ENCODE measurements at places on chromosomes 2 and 18.

GRCh38 chr2:136254681-136255080 is 136.7 kb upstream of the CXCR4 start:
- no peak for DNase-seq

- no peak for DNase-seq
Observed at GRCh38 chr2:203687165-203687564, 19.3 kb upstream of the CD28 start.

GRCh38 chr18:31619291-31619690 is 27.6 kb downstream of the TTR start:
- DNase-seq, result no peak

GRCh38 chr2:26883956-26884355 is 36.0 kb downstream of the DPYSL5 start:
- no peak for DNase-seq

DNA sequence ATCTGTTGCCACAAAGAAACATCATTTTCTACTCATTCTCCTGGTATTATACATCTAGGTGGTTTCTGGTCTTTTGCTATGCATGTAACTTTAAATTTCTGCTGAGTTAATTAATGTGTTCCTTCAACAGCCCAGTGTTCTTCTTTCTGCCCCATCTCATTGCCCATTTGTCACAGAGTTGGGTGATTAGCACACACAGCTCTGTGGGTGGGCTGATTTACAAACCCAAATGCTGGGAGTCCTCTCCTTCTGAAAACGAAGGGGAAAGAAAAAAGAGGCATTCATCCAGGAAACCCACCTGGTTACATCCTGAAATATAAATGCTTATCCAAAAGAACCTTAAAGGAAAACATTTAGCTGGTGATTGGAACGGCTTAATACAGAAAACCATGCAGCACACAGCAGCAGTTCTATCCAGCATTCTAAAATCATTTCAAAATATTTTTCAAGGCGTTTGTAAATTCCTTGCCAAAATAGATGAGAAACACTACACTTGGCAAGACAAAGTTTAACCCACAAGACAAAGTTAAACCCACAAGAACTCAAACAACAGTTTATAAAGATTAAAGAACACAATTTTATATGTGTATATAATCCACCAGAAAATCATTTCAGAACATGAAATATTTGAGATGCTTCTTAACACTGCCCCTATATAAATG is 177.9 kb downstream of the ANTXR1 start:
- no peak for DNase-seq

DNA sequence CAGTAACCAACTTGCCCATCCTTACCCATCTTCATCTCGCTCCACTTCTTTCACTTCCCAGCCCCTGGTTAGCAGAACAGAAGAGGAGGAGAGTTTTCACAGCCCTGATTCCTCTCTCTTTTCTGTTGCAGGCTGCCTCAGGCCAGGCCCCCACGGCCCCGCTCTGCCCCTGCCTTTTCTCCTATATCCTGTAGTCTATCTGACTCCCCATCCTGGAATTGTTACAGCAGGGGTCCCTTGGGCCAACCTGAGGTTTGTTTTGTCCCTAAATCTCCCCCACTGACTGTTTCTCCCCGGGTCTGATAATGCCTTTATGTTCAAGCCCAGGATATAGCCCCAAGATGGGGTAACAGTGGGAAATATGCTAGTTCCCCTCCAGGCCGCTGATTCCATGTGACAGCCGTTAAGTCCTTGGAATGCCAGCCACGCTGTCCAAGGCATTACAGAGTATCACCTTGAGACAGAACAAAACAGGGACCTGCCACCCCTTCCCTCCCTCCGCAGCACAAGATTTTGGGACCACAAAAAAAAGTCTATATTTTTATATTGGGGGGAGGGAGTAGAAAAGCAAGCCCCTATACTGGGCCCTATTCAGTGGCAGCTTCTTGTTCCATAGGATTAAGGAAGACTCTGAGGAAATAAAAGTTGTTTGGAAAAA is 1.4 kb downstream of the OST4 start:
- no peak for DNase-seq

GRCh38 chr2:157159221-157159934 is 98.1 kb upstream of the GALNT5 start:
- no peak for DNase-seq

DNA sequence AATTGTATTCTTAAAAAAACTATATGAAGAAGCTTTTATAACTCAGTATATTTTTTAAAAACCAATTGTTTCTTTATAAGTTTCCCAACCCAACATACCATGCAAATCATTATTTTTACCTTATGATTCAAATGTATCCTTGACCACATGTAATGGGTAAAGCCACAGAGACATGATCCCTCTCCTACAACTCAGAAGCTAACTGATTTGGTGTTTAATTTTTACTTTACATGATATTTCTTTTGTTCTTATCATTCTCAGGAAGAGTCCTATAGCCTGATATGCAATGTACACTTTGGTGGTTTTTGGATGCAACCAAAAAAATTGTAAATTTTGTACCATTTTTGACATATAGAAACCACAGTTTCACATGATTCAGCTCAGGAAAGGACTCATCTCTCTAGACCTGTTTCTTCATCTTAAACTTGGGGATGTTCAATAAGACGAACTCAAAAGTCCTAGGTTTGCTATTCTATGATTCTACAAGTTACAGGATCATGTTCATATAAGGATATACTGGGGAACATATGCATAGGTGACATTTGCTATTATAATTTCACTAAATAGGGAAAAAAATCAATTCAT is 85.2 kb upstream of the RBBP8 start:
- DNase-seq, result no peak

GRCh38 chr2:152858594-152859265 is 140.3 kb downstream of the ARL6IP6 start:
- no peak for DNase-seq

DNA sequence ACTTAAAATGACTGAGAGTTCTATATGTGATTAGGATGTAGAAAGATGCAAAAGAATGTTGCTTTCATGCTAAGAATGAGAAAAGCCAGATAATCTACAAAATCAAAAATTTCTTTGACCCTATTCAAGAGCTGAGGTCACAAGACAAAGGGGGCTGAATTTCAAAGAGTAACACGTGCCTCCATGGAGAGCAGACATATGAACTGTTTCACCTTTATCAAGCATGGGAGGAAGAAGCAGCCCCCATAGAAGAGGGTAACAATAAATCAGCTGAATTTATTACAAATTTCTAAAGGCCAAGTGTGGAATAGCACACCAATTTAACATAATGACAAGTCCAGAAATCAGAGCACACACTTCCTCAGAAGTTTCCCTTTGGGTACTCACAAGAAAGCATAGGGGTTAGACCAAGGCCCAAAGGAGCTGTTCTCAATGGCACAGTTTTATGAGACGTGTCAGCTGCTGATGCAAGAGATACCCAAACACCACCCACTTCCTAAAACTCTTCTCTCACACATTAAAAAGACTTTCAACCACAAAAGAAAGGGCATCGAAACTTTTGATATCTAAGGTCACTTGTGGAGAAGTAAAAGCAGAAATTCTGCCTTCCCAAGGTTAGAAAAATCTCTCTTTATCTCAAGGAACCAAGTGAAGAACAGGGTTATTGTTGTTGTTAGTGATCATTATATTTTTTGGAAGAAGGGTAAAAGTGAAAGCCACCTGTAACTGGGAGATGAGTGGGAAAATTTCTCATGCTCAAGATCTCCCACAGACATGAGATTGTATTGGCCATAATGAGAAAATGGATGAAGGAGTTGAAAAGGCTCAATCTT is 950.1 kb downstream of the TRIB2 start:
- DNase-seq, result no peak

DNA sequence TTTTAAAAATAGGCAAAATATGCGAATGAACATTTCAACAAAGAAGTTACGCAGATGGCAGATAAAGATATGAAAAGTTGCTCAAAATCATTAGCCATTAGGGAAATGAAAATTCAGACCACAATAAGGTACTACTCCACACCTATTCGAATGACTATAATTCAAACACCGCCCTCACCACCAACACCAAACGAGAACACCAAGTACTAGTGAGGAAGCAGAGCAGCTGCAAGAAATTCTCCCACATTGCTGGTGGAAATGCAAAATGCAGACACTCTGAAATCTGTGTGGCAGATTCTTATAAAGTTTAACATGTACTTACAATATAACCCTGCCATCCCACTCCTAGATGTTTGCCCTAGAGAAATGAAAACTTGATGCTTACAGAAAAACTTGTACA is 17.3 kb upstream of the PRKCE start:
- DNase-seq, result no peak

DNA sequence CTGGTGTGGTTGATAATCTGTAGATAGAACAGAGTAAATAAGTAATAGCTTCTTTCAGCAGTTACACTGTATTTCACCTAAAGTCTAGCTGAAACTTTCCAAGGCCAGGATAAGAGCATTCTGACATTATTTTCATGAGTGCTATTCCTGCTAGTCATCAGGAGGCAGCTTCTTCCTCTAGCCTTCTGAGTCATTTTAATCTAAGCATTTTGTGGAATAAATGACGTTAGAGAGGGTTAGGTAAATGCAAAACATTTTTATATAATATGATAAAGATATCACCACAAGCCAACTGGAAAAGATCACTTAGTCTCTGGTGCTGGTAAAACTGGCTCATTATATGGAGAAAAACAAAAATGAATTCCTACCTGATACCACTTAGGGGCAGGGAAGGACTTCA is 138.5 kb downstream of the MEP1B start:
- DNase-seq, result no peak

DNA sequence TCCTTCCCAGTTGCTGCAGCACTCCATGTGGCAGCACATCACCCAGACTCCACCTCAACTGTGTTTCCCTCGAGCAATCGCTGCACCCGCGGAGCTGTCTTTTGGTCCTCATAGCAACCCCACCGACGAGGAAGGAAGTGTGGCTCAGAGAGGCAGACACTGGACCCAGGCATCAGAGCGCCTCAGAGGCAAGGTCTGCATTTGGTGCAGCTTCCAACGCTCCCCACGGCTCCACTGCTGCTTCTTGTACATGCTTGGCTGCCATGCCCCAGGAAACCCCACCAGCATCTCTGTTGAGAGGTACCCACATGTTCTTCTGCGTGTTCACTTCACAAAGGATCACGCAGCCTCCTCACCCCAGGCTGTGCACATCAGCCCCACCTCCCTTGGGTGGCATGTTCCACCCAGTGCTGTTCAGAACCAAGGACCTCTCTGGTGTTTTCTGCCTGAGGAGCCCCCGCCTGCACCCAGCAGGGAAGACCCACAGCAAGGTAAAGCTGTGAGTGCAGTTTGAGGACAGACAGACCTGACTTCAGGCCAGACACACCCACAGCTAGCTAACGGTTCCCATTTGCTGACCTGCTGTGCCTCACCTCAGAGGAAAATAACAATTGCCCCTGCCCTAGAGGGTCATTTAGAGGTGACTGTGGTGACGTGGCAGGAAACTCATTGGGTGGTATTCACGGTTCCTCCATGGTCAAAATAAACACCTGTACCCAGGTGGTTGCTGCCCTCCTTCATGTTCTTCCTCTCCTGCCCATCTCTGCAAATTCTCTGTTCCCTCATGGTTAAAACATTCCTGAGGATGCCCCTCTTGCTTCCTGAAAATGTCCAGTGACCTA is 326.3 kb upstream of the MYT1L start:
- DNase-seq, result no peak

GRCh38 chr2:202237787-202238233 is 587 bp downstream of the SUMO1 start:
- peak; percentile 46 for DNase-seq

GRCh38 chr2:127645395-127646291 is at the start of gene GPR17:
Gene GPR17, plus strand, starts transcription at chr2:127646153. Its CDS starts 4,583 bp downstream, at chr2:127650736.
- no peak for DNase-seq

DNA sequence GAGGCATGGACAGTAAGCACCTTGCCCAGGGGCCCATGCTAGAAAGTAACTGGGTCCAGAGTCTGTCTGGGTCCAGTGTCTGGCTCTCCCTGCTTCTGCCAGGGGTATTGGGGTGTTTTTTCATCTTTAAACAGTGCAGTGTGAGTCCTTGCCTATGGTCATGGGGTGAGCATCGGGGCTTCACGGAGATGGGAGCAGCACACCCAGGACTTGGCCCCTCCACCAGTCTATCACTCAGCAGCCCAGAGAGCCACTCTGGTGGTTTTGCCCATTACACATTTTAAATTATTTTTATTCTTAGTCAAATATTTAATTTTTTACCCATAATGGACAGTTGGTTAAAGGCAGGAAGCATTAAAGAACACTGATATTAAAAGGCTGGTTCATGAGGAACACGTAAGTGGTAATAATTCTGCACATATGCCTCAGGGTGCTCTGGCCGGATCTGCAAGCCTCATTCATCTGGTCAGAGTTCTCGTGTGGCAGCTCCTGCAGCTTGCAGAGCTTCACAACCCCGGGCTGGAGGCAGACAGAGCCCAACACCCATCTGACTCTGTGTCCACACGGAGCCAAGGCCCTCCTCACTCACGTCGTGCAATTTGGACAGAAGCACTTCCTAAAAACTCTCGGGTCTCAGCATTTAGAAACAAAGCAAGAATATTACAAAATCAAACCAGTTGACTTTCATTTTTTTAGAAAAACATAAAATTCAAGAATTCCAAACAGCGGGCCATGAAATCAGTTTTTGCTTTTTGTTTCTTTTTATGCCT is 204.1 kb downstream of the CTIF start:
- no peak for DNase-seq

DNA sequence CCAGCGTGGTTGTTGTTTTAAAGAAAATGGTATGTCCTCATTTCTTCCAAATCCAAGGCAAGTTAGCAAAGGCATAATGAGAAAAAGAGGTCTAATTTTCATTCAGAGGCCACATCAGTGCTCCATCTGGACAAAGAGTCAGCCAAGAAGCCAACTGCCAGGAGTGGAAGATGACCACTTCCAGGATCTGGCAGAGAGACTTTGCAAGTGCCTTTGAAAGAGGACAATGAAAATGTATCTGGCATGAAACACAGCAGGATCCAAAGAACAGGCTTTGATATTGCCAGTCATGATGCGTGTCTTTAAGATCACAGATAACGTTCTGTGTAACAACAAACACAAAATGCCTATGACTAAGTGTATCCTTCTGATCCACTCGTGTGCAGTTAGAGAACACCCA is 82.8 kb downstream of the AFF3 start:
- DNase-seq, result no peak

- no peak for DNase-seq
Observed at GRCh38 chr2:241316825-241317224, 1.1 kb downstream of the SEPTIN2 start.

GRCh38 chr2:172865422-172865821 is 129.8 kb downstream of the RAPGEF4 start:
- no peak for DNase-seq

DNA sequence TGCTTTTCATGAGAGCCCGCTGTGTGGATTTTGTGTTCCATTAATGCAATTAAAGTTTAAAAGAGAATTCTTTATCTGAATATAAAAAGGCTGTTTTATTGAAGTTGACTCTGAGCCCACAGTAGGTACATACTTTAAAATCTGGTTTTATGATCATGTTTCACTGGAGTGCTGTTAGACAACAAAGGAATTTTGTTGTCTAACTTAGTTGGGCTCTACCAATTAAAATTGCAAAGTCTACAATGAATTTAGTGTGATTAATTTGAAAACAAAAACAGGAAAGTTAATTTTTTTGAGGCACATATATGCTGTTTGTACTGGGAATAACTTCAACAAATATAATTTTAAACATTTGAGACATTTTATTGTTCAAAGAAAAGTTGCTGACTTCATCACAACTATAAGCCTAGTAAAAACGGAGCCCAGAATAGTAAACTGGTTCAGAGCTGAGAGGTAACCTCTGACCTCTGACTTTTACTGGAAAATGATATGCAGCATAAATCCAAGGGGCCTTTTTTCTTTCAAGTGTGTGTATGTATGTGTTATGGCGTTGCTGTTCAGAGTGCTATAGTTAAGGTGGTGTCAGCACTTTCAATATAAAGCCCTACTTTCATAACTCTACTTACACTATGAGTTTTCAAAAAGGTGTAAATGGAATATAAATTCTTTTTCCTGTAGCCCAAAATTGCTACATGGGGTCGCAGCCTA is 30.2 kb downstream of the MEIS1 start:
- no peak for DNase-seq

All from Caco-2 (cell line).